GM12892 (cell line): ENCODE measurements at places on chromosomes 13 and 19.

DNA sequence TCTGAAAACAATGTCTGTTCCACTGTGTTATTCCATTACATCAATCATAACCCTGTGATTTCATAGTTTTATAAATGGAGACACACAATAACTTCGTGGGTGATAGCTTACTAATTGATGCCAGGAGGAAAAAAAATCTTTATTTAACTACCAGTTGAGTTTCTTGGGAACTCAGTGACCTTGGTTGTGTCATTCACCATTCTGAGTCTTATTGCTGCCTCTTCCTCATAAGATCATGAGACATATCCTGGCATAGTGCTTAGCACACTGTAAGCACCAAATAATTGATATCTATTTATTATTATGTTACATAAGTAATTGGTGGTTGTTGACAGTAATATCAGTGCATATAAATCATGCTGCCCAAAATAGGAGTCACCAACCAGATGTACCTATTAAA is 39.1 kb upstream of the SIN3B start:
- DNase-seq = no peak

DNA sequence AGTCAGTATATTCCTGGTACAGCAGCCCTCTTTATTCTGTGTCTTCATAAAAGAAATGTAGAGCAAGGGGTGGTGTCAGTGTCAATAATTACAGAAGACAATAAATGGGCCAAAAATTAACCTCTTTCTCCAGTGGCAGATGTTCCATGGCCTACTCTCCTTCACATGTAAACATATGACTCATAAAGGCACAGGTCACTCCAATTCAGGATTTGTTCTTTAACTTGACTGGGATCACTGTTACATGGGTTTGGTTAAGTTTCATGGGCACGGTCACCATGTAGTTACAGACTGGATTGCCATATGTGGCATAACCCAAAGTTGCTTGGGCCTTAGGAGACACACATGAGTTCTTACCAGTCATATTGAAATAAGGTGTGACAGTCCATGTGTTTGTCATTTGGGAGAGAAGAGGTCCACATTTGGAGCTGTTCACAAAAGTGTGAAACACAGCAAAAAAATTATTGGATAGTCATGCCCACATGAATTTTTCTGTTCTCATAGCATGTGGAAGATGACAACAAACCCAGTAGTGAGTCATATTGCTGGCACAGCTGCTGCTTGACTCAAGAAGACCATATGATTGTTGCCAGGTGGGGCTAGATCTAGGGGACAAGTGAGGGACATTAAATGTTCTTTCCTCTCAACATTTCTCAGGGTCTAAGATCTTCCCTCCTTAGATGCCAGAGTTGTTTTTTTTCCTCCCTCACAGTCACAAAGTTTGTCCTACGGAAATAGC is 68.1 kb upstream of the HTR2A start:
- DNase-seq = no peak

- peak; percentile 86 for DNase-seq
Measured at GRCh38 chr19:40190891-40191835, at the start of gene MAP3K10. MAP3K10 (plus strand) TSS chr19:40191426; CDS start chr19:40192032, 606 bp downstream.

- no peak for DNase-seq
Measured at GRCh38 chr13:46087481-46087880, 17.4 kb downstream of the CPB2 start.

- no peak for DNase-seq
Measured at GRCh38 chr13:113954046-113954835, 19.6 kb downstream of the C13orf46 start.

- no peak for DNase-seq
Measured at GRCh38 chr19:39196860-39197562, at the start of gene NCCRP1. NCCRP1 (plus strand) TSS chr19:39196964; CDS start chr19:39196983, 19 bp downstream.

- DNase-seq = no peak
Measured at GRCh38 chr19:2795827-2796658, 10.7 kb downstream of the THOP1 start.

DNA sequence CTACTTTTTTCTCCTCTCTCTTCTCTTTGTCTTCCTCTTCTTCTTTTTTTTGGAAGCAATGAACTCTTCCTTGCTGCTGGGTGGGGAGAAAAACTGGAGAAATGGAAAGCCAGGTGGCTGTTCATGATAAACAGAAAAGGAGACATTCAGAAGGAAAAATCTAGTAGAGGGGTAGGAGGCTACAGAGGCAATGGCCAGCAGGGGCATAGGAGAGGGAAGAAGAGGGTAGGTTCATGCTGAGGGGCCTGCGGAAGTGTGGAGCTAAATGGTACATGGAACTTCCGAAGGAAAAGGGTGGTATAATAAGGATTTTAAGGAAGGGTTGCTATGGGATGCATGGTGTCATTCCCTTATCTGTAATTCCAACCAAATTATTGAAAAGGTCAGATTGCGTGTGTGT is 17.5 kb upstream of the HS6ST3 start:
- DNase-seq = no peak

GRCh38 chr19:54616821-54617560 is 13.3 kb upstream of the LILRB1 start:
- DNase-seq = no peak

- DNase-seq = no peak
Measured at GRCh38 chr13:68690567-68690966, 1417.1 kb upstream of the ATXN8OS start.

DNA sequence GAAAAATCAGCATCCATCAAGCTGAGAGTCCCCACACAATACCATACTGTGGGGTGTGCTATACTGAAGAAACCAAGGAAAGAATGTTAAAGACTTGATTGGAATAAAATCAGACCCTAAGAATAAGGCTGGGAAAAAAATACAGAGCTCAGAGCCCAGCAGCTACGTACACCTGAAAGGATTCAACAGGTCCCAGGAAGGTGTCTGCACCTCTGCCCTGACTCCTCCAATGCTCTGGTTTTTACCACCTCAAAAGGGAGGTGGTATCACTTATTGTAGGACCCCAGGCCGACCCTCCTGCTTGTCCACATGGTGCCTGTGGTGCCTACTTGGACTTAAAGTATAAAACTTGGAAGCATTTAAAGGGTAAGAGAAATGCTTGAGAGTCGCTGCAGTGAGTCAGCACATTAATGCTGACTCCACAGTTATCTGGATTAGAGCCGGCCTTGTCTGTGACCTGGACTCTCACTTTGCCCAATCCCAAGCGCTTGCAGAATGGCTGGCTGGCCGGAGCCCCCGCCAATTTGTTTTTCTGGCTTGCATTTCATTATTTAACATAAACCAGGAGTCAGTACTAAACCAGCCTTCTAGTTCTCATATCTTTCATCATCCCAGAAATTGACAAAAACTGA is 110.1 kb downstream of the FGF14 start:
- no peak for DNase-seq

GRCh38 chr19:19865750-19866610 is at the start of gene ZNF253:
ZNF253 (plus strand) TSS chr19:19865882; CDS start chr19:19865997, 115 bp downstream.
- DNase-seq = peak; percentile 69

- DNase-seq = no peak
Measured at GRCh38 chr19:5891938-5892771, 11.4 kb downstream of the NDUFA11 start.

GRCh38 chr13:41546372-41547190 is 89.2 kb downstream of the RGCC start:
- DNase-seq = no peak

GRCh38 chr19:32349724-32350470 is 4.5 kb downstream of the ZNF507 start:
- DNase-seq = no peak

- no peak for DNase-seq
Measured at GRCh38 chr19:51372649-51373504, at the start of gene NKG7. NKG7 (minus strand) TSS chr19:51372654; CDS start chr19:51372535, 119 bp downstream.

DNA sequence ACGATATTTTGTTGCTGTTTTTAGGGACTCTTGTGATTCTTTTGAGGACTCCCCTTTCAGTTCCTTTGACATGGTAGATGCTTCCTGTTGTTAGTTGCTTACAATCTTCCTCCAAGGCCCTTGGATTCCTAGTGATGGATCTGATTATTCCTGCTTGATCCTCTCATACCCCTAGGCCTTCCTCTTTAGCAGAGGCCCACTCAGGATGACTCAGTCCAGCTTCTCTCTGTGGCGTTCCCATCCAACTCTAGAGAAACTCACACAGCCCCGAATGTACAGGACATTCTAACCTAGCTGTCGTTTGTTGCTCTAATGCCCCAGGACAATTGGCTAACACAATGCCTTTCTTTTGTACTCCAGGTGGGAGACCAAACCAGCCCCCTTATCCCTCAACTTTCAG is 191.4 kb downstream of the POSTN start:
- DNase-seq = no peak

DNA sequence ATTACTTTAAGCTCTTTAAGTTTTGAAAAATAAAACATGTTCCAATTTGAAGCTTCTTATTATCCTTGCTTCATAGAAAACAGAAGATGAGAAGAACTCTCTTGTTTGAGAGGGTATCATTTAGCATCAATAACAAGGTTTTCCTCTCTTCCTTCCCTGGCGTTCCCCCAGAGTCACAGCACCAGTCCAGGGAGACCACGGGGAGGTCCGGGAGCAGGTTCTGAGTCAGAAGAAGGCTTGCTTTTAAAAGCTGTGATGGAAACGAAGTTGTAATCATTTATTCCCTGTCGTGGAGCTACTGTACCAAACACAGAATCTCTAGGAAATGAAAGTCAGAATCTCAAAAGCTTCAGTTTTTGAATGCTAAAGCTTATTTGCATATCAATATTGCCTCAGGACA is 174.0 kb upstream of the LSM14A start:
- no peak for DNase-seq

DNA sequence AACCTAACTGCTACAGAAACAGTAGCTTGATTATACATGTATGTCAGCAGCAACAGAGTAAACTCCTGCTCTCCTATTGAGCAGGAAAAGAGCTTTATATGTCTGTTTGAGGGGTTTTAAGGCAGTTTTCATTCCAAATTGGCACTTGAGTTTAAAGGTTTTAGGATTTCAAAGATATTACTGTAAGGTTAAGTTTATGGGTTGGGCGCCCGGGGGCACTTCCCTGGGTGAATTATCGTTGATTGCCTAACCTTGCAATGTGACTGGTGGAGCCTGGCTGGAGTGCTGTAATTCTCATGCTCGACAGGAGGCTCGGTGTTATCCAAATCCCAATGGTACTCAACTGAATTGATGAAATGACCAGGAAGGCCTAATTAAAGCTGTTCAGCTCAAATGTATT is 1586.1 kb downstream of the OLFM4 start:
- no peak for DNase-seq

- peak; percentile 82 for DNase-seq
Measured at GRCh38 chr19:10295305-10295846, 5.6 kb downstream of the ICAM5 start.

GRCh38 chr13:73157031-73157430 is 98.2 kb downstream of the KLF5 start:
- DNase-seq = no peak

DNA sequence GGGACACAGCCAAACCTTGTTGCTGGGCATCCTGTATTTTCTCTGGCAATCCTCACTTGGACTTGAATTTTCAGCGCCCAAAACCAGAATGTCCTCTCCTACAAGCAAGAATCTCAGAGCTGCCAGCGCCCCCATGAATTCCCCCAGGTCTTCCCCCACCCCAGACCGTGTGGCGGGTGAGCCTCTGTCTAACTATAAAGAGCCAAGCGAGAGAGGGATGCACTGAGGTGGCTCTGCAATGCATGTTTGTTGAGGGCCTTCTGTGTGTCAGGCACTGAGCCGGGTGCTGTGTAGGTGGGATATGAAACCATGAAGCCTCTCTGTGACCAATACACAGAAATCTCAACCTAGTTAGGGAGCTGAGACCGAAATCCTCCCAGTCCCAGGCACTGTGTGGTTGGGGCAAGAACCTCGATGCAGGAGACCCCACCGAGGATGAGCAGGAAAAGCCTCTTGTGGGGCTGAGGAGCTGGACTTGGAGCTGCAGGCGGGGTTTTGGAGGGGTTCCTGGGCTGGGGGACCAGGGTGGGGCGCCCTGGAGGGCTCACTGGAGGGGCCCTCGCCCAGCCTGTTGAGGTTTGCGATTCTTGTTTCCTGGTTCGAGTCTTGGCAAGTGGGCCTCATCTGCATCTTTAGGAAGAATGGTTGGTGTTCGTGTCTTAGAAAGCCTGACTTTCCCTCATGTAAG is 12.4 kb upstream of the PROZ start:
- no peak for DNase-seq

DNA sequence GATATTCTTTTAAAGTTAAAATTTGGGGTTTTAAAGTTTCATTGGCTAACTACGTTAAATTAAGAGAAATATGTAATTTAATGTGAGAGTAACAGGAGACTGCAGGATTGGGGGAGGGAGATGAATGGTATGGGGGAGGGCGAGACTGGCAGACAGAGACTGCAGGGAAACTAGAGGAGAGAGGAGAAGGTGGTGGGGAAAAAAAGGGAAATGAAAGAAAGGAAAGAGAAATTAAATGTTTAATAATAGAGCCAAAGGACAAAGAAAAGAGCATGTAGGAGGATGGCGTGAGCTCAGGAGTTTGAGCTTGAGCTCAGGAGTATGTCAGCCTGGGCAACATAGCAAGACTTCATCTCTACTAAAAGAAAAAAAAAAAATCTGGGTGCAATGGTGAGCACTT is 115.9 kb downstream of the RFC3 start:
- DNase-seq = no peak

GRCh38 chr13:43424412-43424811 is 362.4 kb downstream of the ENOX1 start:
- no peak for DNase-seq

DNA sequence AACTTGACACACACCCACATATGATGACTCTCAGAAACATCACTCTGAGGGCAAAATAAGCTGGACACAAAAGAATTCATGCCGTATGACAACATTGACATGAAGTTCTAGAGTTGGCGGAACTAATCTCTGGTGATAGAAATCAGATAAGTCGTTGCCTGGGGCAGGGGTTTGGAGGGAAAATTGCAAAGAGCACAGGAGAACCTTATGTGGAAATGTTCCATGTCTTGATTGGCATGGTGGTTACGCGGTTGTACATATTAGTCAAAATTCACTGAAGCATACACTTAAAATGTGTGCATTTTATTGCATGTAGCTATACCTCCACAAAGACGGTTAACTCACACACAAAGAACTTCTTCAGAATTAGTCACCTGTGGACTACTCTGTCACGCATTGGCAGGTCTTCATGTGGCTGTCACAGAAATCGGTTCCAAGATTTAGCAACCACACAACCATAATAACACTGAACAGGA is 137.8 kb upstream of the GJB6 start:
- DNase-seq = no peak

DNA sequence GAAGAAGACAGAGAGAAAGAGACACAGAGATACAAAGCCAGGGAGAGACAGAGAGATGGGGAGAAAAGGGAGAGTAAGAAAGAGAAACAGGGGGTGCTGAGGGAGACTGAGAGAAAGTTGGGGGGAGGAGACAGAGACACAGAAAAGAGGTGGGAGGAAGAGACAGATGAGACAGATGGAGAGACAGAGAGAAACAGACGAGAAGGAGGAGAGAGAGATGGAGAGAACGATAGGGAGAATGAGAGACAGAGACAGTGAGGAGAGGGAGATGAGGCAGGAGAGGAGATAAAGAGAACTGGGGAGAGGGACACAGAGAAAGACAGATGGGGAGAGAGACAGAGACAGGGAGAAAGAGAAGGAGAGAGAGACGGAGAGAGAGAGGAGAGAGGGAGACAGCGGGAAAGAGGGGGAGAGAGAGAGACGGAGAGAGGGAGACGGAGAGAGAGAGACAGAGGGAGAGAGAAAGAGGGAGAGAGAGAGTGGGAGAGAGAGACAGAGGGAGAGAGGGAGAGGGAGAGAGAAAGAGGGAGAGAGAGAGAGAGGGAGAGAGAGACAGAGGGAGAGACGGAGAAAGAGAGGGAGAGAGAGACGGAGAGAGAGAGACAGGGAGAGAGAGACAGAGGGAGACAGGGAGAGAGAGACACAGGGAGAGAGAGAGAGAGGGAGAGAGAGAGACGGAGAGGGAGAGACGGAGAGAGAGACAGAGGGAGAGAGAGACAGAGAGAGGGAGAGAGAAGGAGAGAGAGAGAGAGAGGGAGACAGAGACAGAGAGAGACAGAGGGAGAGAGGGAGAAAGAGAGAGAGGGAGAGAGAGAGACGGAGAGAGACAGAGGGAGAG is 12.6 kb downstream of the JOSD2 start:
- no peak for DNase-seq
